ENCODE measurements at places on chromosomes 16 and 17. TPM values are rescaled to one million over a fixed set of nuclear protein-coding genes. Genes with fewer than 3 reads are reported as not detected.

POLG2 gene
- 9.8 TPM for total RNA-seq

ZP2 gene
- total RNA-seq, result not detected

CES3 gene
- 2.2 TPM for total RNA-seq

GCGR gene
- not detected for total RNA-seq

KIF19 gene
- total RNA-seq, result 0.12 TPM

- DNase-seq, result no peak
Measured at GRCh38 chr16:1152123-1152638, 725 bp upstream of the CACNA1H start.

DNA sequence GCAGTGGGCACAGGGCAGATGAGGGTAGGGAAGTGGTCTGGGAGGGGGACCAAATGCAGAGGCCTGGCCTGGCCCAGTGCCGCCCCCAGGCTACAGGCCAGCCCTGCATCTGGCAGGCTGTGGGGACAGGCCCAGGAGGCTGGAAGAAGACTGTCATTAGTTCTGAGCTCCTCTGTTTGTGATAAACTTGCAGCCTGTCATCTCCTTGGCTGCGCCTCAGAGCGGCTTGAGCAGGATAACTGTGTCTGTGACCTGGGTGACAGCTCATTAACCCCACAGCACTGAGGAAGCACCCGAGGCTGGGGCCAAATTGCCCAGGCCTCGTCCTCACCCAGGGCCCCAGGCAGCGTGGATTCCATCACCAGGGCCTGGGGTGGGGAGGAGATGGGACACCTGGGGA lies 23.9 kb downstream of the ABCC3 start:
- DNase-seq, result no peak

DNA sequence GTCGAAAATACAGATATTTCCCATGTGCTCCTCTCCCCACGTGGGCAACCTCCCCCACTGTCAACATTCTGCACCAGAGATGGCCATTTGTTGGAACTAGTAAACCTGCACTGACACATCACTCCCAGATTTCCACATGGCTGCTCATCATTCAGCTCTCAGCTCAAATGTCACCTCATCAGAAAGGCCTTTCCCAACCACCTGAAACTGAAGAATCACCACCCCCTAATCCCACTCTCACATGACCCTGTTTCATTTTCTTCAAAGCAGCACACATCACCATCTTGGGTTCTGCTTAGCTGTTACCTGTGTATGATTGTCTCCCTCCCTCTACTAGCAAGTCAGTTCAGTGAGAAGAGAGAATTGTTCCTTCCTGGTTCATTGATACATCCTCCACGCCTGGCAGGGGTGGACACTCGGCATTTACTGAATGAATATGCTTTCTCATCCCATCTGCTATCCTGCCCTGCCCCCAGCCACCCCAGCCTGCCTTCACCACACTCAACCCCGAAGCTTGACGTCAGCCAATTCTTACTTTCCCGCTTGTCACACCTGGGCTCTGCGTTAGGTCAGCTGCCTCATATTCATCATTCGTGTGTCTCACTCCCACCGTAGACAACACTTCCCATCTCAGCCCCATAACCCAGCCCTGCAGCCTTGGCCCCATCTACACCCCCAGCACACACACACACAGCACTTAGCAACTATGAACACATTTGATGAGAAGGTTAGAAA lies 1.5 kb downstream of the C17orf114 start:
- no peak for DNase-seq

GRCh38 chr17:77774182-77774581 lies 184.3 kb upstream of the TNRC6C start:
- no peak for DNase-seq

DNA sequence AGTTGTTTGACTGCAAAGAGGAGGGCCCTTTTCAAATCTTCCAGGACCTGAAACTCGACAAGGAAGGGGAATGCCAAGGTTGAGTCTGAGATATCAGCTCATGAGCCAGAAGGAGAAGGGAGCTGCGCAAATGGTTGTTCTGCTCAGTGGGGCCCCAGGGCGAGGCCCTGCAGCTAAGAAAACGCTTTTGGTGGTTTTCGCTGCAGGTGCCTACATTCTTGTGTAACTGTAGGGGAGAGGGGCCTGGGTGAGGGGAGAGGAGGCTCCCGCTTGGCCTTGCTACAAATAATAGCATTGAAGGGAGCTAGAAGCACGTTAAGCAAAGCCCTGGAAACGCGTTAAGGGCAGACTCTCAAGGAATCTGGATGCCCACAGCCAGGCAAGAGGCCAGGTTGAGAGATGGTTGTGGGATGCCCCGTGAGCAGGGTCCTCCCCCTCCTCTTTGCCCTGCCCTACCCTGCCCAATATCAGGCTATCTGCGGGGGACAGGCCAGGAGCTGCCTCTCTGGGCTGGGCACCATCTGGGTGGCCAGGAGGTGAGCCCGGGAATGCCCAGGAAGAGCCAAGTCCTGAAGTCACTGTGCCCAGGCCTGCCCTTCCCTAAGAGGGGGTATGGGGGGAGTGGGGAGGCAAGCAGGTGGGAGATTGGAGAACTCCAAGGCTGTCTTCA lies 21.9 kb downstream of the GPR142 start:
- DNase-seq, result no peak

All from esophagus squamous epithelium (tissue), 5 donors.